ENCODE measurements at places on chromosomes 11 and 22.

GRCh38 chr22:20247010-20247505, 21.1 kb downstream of the RTN4R start:
- DNase-seq = no peak

DNA sequence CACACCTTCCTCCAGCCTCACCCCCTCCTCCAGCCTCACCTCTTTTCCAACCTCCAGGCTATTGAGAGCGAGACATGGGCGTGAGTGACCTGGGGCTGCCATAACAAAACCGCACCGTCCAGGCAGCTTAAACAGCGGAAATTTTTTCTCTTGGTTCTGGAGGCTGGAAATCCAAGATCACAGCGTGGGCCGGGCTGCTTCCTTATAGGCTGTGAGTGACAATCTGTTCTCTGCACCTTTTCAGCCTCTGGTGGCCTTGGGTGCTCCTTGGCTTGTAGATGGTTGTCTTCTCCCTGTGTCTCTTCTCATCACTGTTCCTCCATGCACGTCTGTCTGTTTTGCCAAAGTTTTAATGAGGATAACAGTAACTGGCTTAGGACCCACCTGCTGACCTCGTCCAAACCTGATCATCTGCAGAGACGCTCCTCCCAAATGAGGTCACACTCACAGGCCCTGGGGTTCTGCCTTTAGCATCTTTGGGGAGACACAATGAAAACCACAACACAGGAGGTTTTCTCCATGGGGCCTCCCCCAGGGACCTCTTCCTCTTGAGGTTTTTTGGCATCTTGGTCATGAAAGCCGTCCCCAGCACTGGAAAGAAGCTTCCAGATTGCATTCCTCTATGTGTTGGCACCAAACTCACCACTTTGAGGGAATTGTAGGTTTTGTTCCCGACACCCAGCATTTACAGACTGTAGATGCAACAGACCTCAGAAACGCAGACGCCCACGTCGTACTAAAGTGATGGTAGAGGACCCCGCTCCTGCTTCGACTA, 878.1 kb downstream of the BRD1 start:
- no peak for DNase-seq

DNA sequence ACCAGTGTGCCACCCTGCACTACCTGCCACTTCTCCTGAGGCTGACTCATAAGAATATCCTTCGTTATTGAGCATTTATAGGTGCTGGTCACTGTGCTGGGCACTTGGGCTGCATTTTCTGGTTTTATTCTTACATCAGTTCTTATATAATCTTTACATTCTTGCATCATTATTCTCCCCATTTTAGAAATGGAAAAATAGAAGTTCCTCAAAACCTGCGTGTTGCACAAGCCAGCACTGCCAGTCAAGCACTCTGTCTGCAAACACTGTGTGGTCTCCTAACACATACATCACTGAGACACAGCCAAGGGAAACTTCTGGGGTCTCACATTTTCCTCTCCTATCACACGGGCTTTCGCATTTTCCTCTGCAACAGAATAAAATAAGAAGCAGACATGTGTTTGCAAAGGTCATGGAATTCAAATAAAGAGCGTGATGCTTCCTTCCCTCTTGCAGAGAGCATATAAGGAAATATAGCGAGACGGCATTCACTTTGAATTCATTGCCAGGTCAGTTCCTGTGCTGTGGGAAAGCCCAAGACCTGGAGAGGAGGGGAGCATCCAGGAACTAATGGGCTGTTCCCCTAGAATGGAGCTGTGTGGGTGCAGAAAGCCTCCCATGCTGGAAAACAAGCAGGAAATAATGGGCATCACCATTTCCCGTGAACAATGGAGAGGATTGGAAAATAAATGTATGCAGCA, 73.9 kb upstream of the SEZ6L start:
- DNase-seq = no peak

DNA sequence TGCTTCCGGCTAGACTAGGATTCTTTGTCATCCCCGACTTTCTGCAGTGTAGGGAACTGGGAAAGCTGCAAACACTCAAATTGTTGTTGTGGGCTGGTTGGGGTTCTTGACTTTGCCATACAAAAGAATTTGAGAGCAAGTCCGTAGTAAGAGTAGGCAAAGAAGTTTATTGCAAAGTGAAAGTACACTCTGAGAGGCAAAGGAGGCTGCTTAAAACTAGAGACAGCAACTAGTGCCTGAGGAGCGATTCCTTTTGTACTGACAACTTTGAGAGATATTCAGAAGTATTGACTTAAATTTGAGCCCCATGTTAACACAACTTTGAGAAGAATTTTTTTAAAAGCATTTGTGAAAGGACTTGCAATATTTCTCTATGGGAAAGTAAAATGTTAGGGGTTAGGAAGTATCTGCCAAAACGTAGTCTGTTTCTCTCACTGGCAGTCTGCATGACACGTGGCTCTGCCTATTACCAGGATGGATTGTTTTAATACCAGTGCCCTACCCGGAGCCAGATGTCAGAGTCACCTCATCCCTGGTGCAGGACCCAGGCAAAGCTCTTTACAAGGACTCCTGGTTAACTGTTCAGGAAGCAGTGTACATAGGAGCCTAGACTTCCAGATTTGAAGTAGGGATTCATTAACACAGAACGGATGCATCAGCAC, 85.0 kb upstream of the CLPB start:
- DNase-seq = peak; percentile 24

- no peak for DNase-seq
Measured at GRCh38 chr11:537622-538430, 499 bp downstream of the LRRC56 start.

GRCh38 chr11:107397357-107397756, 60.3 kb downstream of the CWF19L2 start:
- no peak for DNase-seq

- no peak for DNase-seq
Measured at GRCh38 chr11:127651888-127652221, 651.3 kb upstream of the KIRREL3 start.

GRCh38 chr11:64804346-64805210, 1.6 kb upstream of the MAP4K2 start:
- no peak for DNase-seq

DNA sequence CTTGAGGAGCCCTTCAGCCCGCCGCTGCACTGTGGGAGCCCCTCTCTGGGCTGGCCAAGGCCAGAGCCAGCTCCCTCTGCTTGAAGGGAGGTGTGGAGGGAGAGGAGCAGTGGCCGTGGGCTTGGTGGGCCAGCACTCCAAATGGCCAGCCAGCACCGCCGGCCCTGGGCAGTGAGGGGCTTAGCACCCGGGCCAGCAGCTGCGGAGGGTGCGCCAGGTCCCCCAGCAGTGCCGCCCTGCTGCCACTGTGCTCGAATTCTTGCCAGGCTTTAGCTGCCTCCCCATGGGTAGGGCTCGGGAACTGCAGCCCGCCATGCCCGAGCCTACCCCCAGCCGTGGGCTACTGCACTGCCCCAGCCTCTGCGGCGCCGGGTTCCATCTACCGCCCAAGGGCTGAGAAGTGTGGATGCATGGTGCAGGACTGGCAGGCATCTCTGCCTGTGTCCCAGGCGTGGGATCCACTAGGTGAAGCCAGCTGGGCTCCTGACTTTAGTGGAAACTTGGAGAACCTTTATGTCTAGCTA, 82.7 kb downstream of the KCNA4 start:
- no peak for DNase-seq

DNA sequence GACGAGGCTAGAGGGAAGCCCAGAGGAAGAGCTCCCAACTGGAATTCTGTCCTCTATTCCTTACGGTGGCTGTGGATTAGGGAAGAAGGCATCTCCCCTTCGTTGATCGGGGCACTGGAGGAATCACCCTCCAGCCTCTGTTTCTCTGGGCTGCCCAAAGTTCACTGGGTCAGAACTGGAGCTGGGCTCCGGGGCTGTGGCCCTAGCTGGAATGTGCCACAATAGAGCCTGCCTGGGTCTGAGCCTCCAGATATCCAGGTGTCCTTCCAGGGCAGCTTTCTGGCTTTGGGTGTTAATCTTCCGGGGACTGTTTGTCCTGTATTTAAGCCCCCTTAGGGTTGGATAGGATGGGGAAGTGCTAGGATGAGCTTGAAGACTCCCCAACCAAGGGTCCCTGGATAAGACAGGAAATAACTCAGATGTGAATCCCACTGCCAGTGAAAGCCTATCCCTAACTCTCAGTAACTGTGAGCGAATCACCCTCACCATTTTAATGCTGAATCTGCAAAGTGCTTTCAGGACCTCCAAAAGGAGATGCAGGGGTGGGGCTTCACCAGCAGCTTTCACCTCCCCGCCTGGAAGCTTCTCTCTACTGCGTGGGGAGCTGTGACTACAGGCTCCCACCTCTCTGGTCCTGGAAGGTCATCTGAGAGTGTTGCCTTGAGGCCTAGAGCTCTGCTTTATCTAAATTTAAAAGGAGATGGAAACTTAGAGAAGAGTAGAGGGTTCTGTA, 9.5 kb downstream of the YPEL4 start:
- DNase-seq = no peak

GRCh38 chr11:59556115-59556916, 45.0 kb downstream of the OR4D9 start:
- peak; percentile 93 for DNase-seq

DNA sequence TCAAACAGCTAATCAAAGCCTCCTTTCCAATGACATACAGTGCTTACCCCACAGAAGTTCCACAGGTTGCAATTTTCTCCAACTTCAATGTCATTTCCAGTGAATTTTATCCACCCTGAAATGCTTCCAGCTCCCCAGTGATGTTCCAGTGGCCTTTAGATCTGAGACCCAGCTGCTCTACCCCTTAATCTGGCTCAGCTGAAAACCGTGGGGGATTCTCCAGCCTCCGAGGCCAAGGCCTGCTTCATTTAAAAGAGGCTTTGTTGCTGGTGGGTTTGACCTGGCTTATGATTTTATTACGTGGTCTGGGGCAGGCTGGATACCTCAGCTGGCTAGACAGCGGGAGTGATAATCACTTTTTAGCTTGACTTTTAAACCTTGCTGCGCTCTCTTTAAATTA, 10.9 kb downstream of the HEPHL1 start:
- DNase-seq = no peak

DNA sequence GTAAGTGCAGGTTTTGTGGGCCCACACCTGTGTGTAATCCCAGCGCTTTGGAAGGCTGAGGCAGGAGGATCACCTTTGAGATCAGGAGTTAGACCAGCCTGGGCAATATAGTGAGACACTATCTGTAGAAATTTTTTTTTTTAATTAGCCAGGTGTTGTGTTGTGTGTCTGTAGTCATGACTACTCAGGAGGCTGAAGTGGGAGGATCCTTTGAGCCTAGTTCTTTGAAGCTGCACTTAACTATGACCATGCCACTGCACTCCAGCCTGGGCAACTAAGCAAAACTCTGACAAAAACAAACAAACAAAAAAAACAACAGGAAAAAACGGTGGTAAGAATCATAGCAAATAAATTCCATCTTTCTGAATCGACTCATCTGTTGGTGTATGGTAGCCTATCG, 268.6 kb upstream of the PDGFD start:
- no peak for DNase-seq

GRCh38 chr11:30774496-30775232, 188.5 kb upstream of the MPPED2 start:
- no peak for DNase-seq

DNA sequence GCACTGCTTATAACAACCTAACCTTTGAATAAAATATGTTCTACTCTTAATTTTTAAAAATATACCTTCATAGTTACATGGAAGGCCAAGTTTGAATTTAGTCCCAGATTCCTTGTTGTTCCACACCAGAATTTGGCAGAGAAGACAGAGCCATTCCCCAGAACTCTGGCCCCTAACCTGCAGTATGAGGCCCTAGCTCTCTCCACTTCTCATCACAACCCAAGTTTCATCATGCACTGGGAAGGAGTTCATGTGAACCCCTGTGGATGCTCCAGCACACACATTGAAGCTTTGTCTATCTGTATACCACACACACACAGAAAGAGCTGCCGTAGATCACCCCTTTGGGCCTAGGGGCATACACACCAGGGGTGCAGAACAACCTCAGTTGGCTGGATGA, 10.6 kb upstream of the BBOX1 start:
- no peak for DNase-seq

DNA sequence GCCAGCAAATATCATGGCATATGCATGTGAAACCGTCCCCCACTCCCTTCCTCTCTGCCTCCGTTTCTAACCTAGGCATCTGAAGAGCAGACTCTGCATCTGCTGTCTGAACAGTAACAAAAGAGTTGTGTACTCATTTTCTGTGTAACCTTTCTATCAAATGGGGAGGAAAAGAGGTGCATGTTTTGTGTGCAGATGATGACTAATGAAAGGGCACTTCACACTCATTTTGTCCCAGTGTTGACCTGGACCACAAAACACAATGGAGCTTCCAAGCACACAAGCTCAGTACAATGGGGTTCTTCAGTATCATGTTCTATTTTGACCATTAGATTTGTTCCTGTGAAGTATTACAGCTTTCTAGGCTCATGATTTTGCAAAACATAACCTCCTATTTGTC, 13.0 kb downstream of the JHY start:
- peak; percentile 14 for DNase-seq

GRCh38 chr11:46222490-46223251, 54.8 kb upstream of the CREB3L1 start:
- DNase-seq = no peak

- DNase-seq = no peak
Measured at GRCh38 chr11:67644472-67645418, 5.2 kb upstream of the TBX10 start.

DNA sequence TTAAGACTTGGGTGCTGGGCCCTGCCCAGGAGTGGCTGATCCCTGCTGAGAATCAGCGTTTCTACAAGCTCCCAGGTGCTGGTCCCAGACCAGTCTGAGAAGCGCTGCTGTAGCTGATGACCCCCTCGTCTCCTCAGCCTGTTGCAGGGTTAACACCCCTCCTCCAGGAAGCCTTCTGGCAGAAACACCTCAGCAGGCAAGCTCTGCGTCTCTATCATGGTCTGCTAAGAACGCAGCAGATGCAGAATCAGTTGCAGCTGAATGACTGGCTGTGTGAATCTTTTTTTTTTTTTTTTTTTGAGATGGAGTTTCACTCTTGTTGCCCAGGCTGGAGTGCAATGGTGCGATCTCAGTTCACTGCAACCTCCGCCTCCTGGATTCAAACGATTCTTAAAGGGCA, 132.5 kb downstream of the CACNA1I start:
- no peak for DNase-seq

- no peak for DNase-seq
Measured at GRCh38 chr11:134082990-134083389, 14.1 kb downstream of the JAM3 start.

Data from activated CD4-positive, alpha-beta T cell treated with anti-CD3 and anti-CD28 coated beads, Interleukin-2, amount 50 U/mL, for 16 hours (primary cell).